ENCODE measurements at places on chromosomes 2 and 18. TPM values are rescaled to one million over a fixed set of nuclear protein-coding genes. Genes with fewer than 3 reads are reported as not detected.

The CLEC4F gene
- 0.19 TPM for total RNA-seq

The CAVIN2 gene
- 6.7 TPM for total RNA-seq

The TCF23 gene
- 0.05 TPM for total RNA-seq

The TEKT4 gene
- not detected for total RNA-seq

GRCh38 chr2:125086313-125087184, 1061.5 kb downstream of the CNTNAP5 start:
- no peak for DNase-seq

Measured in mucosa of descending colon (tissue), 3 donors.